Germinal center (tissue), 1 donor: ENCODE measurements at places on chromosomes 7 and 10.

DNA sequence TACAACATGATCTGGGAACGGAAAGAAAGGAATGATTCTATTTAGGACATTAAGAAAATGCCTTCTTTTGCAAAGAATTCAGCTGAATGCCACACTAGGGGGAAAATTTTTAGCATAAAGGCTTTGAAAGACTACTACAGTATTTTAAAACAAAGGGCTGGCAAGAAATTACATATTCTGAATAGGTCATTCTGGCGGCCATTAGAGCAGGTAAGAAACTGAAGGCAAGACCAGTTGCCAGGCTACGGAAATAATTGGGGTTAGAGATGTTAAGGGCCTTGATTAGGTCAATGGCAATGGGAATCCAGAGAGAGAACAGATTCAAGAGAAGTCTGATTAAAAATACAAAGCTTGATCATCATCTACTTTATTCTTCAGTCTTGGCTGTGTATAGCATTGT is 3.8 kb upstream of the HECTD2 start:
- no peak for DNase-seq

- DNase-seq: no peak
Measured at GRCh38 chr7:42213093-42213492, 23.9 kb downstream of the GLI3 start.

GRCh38 chr10:73920089-73920488 is 9.2 kb downstream of the PLAU start:
- peak; percentile 48 for DNase-seq

DNA sequence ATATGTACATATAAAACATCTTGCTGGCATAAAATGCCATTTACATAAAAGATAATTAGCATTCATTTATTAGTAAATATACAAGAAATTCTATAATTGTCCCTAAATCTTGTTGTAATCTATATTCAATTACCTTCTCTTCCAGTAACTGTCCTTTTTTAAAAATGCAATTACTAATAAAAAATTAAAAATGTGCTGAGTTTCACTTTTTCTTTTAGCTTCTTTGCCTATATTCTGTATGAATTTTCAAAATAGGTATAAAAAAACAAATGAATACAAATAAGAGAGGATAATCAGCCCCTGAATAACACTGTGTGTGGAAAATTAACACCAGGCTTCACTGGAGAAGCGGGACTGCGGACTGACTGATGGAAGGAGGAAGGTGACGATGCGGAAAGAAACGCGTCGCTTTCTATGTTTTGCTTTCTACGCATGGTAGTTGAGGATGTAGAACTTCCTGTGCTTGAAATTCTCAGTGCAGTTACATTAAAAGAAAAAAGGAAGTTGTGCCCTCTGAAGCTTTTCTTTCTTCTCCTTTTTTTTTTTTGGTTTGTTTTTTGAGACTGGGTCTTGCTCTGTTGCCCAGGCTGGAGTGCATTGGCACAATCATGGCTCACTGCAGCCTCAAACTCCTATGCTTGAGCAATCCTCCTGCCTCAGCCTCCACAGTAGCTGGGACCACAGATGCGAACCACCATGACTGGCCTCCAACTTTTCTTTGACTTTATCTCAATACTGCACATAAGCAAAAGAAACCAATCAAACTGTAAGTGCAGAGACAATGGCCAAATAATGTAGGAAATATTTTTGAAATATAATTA is 7.4 kb upstream of the ZMYND11 start:
- DNase-seq: peak; percentile 68

GRCh38 chr10:114404171-114405010 is at the start of gene AFAP1L2:
TSS of gene AFAP1L2 (minus strand) at chr10:114404502. CDS start at chr10:114404455, 47 bp downstream.
- no peak for DNase-seq
